Activated naive CD8-positive, alpha-beta T cell treated with anti-CD3 and anti-CD28 coated beads, Interleukin-2, amount 10 ng/mL, durations not matched to agents 7 days and 5 days (primary cell): ENCODE measurements at places on chromosomes 6 and 20. TPM values are rescaled to one million over a fixed set of nuclear protein-coding genes. Genes with fewer than 3 reads are reported as not detected.
A peak's percentile ranks its signal among the peaks of the same experiment; 100 is the strongest.

The WFDC10B gene
- not detected for total RNA-seq

The PLG gene
- not detected for total RNA-seq

The TBXT gene
- not detected for total RNA-seq

The BMP7 gene
- total RNA-seq, result not detected

The COL19A1 gene
- 0.06 TPM for total RNA-seq

DNA sequence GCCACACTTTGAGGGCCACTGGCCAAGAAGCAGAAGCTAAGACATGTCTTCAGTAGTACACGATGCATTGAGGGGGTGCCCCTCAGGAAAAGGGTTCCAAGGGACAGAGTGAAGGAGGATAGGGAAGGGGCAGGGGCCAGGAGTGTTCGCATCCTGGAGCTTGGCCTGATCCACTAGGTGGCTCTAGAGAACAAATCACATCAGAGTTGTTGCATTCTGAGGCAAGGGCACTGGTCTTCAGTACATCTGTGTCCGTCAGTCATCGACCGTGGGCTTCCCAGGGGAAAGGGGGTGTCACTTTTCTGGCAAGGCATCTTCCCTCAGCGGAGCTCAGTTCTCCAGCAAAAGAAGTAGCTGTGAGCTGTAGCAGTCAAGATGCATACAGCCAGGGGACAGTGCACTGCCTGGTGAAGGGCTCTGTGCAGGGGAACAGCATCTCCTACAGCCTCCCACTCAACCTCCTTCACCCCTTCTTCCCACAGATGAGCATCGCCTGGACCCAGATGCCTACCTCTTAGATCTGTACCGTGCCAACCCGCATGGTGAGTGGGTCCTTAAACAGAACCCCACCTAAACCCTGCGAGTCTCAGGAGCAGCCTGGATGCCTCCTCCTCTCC, 47.8 kb downstream of the ARHGAP40 start:
- peaks cover 9% of the 10 kb centered on the region for H3K4me1 ChIP-seq
- H3K4me3 ChIP-seq, result no peak overlapping the region
- no peak overlapping the region for H3K27ac ChIP-seq
- no peak for DNase-seq
- H3K36me3 ChIP-seq, result no peaks in the 10 kb centered on the region
- peaks cover 47% of the 10 kb centered on the region for H3K27me3 ChIP-seq

- H3K27me3 ChIP-seq, result peaks cover 5% of the 10 kb centered on the region
- H3K4me1 ChIP-seq, result peaks cover 3% of the 10 kb centered on the region
- H3K4me3 ChIP-seq, result no peak overlapping the region
- H3K36me3 ChIP-seq, result no peaks in the 10 kb centered on the region
- H3K27ac ChIP-seq, result no peak overlapping the region
- no peak for DNase-seq
Observed at GRCh38 chr6:31122791-31123706, 2.8 kb upstream of the CDSN start.

DNA sequence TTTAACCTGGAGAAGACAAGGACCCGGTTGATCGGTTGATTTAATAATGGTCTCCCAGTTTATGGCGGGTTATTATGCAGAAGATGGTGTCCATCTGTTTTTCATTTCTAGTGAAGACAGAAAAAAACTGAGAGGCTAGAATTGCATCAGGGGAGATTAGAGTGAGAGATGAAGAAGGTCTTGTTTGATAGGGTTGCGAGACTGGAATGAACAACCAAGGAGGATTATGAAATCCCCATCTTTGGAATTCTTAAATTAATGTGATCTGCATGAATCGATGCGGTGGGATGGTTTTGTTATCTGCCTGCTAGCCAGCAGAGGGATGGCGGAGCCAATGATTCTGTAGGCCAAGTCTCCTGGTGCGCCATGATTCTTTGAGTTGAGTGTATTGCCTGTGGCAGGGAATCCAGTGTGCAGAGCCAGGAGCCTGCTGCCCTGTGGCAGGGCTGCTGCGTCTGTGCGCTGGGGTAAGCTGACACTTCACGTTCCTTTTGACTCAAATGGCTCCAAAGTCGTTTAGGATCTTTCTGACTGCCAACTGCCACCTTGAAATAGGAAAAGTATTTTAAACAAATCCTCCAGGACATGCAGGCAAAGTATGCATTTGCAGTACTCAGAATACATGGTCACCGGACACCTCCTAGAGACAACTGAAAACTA, 200.1 kb downstream of the CLIC5 start:
- H3K36me3 ChIP-seq, result peaks cover 2% of the 10 kb centered on the region
- H3K4me1 ChIP-seq, result no peaks in the 10 kb centered on the region
- no peak for DNase-seq
- H3K27me3 ChIP-seq, result peaks cover 3% of the 10 kb centered on the region
- no peak overlapping the region for H3K4me3 ChIP-seq

GRCh38 chr6:32852018-32852843, 1.3 kb downstream of the TAP1 start:
- DNase-seq, result no peak
- peaks cover 57% of the 10 kb centered on the region for H3K4me1 ChIP-seq
- peaks cover 71% of the 10 kb centered on the region for H3K36me3 ChIP-seq
- H3K4me3 ChIP-seq, result peak overlapping the region; percentile 98
- H3K27me3 ChIP-seq, result no peaks in the 10 kb centered on the region

DNA sequence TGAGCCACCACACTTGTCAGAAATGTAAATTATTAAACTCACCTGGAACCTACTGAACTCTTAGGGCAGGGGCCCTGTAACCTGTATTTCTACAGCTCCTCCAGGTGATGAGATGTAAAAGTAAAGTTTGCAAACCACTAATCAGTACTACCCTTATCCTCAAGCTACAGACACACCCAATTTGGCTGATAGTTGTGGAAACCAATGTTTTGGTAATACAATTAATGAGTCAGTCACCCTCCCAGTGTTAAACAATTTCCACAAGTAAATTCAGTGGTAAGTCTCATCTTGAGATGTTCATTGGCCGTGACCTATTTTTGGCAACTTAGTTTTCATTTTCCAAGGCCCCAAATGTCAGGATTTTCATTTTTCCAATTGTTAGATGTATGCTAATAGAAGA, 29.6 kb downstream of the GCNT2 start:
- no peak for DNase-seq
- no peaks in the 10 kb centered on the region for H3K4me1 ChIP-seq
- H3K27ac ChIP-seq, result no peak overlapping the region
- no peaks in the 10 kb centered on the region for H3K27me3 ChIP-seq
- H3K36me3 ChIP-seq, result peaks cover 27% of the 10 kb centered on the region

GRCh38 chr6:101401792-101402621, 8.5 kb downstream of the GRIK2 start:
- H3K4me1 ChIP-seq, result peaks cover 1% of the 10 kb centered on the region
- H3K4me3 ChIP-seq, result no peak overlapping the region
- DNase-seq, result no peak
- H3K36me3 ChIP-seq, result no peaks in the 10 kb centered on the region

- peak overlapping the region; percentile 21 for H3K27ac ChIP-seq
- DNase-seq, result peak; percentile 47
- H3K36me3 ChIP-seq, result peaks cover 3% of the 10 kb centered on the region
- peaks cover 74% of the 10 kb centered on the region for H3K27me3 ChIP-seq
Observed at GRCh38 chr6:1379017-1379787, 10.2 kb upstream of the FOXF2 start.

GRCh38 chr6:125188594-125189203, 35.1 kb downstream of the TPD52L1 start:
- H3K36me3 ChIP-seq, result no peaks in the 10 kb centered on the region
- no peak for DNase-seq
- peaks cover 16% of the 10 kb centered on the region for H3K27me3 ChIP-seq
- no peak overlapping the region for H3K27ac ChIP-seq
- no peak overlapping the region for H3K4me3 ChIP-seq
